NCI-H446 treated with DMSO at 0.1 percent for 48 hours (cell line): ENCODE measurements at places on chromosomes 2 and 18.

- DNase-seq: no peak
Measured at GRCh38 chr2:163551616-163552373, 184.0 kb downstream of the FIGN start.

DNA sequence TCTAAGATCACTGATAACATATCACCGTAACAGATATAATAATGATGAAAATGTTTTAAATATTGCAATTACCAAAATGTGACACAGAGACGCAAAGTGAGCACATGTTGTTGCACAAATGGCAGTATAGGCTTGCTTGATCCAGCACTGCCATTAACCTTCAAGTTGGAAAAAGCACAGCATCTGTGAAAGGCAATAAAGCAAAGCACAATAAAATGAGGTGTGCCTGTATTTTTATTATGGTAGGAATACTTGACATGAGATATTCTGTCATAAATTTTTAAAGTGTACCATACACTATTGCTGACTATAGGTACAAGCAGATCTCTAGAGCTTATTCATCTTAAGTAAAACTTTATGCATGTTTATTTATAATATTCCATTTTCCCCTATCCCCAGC, 312.2 kb downstream of the PTH2R start:
- DNase-seq: no peak

- DNase-seq: no peak
Measured at GRCh38 chr2:160505256-160505655, 11.6 kb upstream of the RBMS1 start.

GRCh38 chr2:143139835-143140393, 10.7 kb downstream of the ARHGAP15 start:
- no peak for DNase-seq

- DNase-seq: no peak
Measured at GRCh38 chr2:112077814-112078213, 22.7 kb downstream of the TMEM87B start.

- DNase-seq: no peak
Measured at GRCh38 chr2:236642584-236643291, 73.1 kb downstream of the ACKR3 start.
